ENCODE measurements at places on chromosomes 1 and 21. TPM values are rescaled to one million over a fixed set of nuclear protein-coding genes. Genes with fewer than 3 reads are reported as not detected.

The CYP4Z1 gene
- total RNA-seq = not detected

The ATAD3C gene
- total RNA-seq = under 0.01 TPM

The FMO5 gene
- total RNA-seq = 1.3 TPM

The HLX gene
- 8.7 TPM for total RNA-seq

The FCRLB gene
- total RNA-seq = 2.9 TPM

The ANGPTL7 gene
- not detected for total RNA-seq

The TEDDM1 gene
- total RNA-seq = not detected

The ATP1A2 gene
- total RNA-seq = not detected

DNA sequence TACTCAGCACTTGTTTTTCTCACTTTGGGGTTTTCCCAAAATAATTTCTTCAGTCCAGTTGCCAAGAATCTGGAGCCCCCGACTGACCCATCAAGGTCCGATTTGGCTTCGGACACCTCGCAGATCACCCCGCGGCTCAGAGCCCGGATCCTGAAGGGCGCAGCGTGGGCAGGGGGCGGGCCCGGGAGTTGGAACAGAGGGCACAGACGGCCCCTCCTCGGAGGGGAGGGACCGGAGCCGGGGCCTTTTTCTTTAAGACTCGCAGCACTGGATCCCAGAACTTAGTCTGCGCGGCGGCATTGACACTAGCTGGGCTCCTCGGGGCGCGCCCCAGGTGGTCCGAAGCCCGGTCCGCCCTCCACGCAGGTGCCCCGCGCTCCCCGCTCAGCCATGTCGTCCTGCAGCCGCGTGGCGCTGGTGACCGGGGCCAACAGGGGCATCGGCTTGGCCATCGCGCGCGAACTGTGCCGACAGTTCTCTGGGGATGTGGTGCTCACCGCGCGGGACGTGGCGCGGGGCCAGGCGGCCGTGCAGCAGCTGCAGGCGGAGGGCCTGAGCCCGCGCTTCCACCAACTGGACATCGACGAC, at the start of gene CBR3:
TSS of gene CBR3 (plus strand) at position 277 of the 588 bp plus-strand sequence. CDS start at position 391, 114 bp downstream.
- DNase-seq = peak; percentile 35

DNA sequence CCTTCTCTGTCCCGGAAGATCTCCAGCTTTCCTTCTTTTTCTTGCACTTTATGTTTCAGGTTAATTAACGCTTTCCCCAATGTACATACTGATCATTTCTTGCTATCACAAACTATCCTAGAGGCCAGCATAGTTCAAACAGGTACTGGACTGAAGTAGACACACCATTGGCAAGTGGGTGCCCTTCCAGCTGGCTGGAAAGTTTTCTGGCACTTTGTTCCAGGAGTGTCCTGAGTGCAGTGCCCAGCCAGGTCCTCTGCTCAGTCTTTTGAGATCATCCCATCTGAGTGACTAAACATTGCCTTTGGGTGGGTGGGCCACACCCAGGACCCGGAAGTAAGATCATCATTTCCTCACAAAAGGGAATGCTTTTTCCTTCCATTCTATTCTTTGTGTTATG, 15.0 kb upstream of the DUSP23 start:
- DNase-seq = no peak

- DNase-seq = no peak
These were observed 60.0 kb upstream of the GRIK3 start for GRCh38 chr1:37094302-37094701.

DNA sequence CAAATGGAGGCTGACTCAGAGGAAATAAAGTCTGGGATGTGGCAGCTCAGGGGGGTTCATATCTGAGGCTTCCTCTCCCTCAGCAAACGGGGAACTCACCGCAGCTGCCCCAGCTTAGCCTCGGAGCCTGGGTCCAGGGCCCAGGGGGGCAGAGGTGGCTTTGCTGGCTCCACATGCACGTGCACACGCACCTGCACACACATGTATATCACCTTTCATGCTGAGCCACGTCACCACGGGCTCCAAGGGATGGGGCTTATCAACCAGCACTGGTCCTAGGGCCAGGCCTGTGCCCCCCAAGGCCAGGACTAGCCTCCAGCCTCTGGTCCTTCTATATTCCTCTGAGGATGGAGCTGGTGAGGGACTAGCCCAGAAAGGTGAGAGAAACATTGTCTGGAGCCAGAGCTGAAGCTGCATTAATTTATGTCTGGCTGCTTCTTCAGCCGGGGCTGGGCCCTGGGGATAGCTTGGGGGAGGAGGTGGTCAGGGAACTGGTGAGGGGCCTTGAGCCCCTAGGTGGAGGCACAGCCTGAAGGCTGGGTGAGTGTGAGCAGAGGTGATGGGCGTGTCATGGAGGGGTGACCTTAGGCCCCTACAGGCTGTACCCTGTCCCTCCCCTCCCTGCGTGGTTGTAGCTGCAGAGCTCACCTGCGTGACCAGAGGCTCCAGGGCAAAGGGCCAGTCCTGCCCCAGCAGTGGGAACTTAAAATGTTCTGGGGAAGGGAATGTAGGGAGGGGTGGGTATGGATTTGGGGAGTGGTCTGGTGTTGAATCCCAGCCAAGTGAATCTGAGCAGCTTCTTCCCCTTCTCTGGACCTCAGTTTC, 520.8 kb downstream of the PTPRU start:
- DNase-seq = no peak

DNA sequence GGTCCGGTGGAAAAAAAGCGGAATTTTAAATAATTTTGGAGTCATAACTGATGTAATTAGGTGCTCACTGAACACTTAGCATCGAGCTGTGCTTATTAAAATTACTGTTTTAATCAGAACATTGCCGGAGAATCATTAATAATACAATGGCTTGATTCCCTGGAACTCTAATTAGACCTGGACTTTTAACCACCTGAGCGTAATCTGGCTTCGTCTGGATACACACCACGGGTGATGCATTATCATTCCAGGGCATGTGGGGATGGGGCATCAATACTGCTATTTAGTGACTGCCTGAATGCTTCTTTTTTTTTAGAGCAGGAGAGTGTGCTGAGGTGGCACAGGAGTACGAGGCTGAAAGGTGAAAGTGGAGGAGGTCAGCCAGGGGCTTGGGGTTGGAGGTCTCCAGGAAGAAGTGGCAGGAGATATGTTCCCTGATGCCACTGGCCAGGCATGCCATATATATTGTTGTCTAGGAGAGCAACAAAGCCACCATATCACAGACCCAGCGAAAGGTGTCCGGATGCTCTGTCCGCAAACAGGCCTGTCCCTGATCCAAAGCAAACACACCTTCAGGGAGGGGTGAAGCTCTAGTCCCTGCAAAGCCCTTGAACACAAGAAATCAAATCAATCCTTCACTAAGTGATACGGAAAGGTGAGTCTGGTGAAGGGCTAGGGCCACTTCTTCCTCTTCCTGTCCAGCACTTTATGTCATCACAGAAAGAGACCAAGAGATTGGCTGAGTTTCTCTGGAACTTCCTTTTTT, 125.2 kb downstream of the PLXNA2 start:
- DNase-seq = no peak

- no peak for DNase-seq
These were observed 32.9 kb downstream of the IVNS1ABP start for GRCh38 chr1:185284116-185284515.

- DNase-seq = peak; percentile 100
These were observed 54.4 kb downstream of the NAV1 start for GRCh38 chr1:201593200-201593921.

- DNase-seq = no peak
These were observed 153.9 kb downstream of the PEX14 start for GRCh38 chr1:10628685-10629084.

DNA sequence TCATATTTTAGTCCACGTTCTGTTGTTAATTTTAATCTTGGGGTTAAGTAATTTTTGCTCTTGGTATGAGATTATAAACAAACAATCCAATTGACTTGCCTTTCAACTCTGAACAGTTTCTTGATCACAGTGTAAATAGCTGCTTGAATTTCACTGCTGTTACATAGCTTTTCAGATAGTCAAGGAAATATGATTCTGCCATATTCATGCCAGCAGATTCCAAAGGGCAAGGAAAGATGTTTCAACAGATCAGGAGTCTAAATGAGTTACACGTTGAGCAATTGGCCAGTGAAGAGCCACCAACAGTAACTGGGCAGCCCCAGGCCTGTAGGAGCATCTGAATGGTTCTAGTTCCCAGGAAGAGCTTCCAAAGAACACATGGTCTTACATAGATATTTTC, 93.6 kb downstream of the LEPR start:
- no peak for DNase-seq

DNA sequence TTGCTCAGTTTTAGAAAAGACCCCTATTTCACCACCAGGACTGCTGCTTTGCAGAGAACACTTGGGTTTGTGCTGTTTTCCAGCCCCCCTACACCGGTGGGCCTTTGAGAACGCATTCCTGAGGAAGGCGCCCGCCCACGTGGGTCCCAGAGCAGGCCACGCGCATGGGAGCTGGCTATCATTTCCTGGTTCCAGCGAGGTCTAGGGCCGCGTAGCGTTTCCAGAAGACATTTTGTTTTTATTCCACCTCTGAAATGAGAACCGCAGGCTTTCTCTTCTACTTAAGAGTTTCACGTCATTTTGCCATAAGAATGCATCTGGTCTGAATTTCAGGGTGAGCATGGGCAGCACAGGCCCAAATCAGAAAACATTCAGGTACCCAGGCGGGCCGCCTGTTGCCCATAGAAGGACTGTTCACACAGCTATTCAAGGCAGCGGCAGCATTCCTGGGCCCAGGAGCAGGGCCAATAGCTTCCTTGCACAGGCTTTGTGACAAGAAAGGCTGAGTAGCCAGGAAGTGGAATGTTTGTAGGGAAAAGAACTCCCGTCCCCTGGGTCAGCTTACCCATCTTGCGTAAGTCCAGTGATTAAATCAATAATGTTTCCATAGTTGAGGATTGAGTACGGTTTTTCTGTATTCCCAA, 1.4 kb upstream of the KLHL21 start:
- peak; percentile 81 for DNase-seq

- DNase-seq = no peak
These were observed 258.4 kb upstream of the ZRANB2 start for GRCh38 chr1:71339238-71339637.

DNA sequence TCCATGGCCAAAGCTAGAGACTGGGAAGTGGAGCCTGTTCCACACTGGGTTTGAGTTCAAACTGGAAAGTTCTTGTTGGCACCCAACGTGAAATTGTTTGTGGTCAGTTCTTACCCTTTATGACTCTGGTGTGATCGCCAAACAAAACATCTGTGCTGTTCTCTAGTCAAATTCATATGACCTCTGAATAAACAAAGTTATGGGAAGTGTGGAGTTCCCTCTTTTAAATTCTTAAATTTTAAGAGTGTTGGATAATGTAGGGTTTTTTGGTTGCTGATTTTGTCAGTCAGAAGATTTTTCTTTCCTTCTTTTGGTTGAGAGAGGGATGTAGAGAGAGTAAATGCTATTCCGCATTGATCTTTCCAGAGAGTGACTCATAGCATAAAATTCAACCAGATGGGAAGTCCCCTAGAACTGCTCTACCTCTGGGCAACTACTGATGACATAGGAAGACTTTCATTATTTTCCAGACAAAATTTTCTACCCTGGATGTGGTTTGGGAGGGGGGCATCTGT, 36.4 kb downstream of the CHML start:
- DNase-seq = peak; percentile 60

DNA sequence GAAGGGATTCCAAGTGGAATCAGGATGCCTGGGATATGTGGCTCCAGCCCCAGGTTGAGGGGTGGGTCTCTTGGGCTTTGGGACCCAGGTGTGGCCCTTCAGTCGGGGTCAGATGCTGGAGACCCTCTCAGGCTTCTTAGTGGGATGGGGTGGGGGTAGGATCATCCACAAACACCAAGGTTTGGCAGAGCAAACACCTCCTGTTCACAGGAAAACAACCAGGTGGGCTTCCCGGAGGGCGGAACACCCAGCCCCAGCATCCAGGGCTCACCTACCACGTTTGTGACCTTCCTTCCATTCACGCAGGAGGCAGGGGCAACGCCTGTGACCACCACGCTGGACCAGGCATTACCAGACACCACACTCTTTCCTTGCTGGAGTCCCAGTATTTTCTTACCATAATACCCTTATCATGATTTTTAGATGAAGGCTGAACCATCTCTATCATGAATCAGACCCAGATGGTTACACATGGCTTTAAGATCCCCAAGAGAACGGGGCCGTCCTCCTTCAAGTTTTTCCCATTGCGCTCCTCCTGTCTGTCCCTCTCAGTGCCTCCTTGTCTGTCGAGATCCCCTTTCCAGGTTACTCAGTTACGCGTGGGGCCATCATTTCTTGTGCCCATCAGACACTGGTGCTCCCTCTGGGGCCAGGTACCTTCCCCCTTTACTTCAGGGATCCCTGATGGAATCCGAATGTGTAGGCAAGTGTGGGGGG, 428.2 kb downstream of the NPHP4 start:
- DNase-seq = no peak

- peak; percentile 12 for DNase-seq
These were observed 45.8 kb upstream of the RC3H1 start for GRCh38 chr1:174068000-174068399.

DNA sequence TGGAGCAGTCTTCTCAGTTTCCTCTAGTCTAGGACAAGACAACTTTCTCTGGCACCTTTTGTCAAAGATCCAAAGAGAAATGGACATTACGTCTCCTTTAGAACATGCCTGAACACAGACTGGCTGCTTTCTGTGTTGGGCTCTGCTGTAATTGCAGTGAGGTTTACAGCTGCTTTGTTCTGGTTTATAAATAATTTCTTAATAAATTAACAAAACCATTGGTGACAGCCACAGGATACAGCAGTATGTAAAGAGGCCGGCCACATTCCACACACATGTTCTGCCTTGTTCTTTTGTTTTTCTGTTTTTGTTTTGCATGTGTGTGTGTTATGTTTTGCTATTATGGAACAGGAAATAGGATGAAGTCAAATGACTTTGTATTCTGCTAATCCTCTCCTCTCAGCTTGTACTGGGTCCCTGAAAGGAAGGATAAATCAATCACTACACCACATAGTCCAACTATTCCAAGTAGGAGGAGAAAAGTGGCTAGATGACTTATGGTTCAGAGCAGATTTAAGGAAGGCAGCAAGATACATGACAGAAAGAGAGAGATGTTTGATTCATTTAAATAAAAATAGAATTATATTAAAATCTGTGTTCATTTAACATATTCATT, 161.5 kb upstream of the ESRRG start:
- DNase-seq = no peak

DNA sequence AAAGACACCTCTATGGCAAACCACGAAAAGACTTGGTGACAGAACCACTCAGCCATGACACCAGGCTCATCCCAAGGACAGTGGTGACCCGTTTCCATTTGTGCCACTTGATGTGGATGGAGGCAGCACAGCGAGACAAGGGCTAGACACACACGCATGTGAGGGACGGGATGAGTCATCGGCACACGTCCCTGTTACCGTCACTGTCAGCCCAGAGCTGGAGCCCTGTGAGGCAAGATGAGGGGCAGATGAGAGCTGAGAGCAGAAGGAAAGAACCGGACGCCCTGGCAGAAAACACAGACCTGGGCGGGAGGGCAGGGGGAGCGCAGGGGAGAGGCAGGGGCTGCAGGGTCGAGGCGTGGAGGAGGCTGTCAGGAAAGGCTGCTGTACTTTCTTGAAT, 57.8 kb downstream of the SIK1 start:
- peak; percentile 89 for DNase-seq

Data from fibroblast of villous mesenchyme (primary cell).